Kidney (tissue), 22 donors: ENCODE measurements at places on chromosomes 1 and 21.
A peak's percentile ranks its signal among the peaks of the same experiment; 100 is the strongest.

DNA sequence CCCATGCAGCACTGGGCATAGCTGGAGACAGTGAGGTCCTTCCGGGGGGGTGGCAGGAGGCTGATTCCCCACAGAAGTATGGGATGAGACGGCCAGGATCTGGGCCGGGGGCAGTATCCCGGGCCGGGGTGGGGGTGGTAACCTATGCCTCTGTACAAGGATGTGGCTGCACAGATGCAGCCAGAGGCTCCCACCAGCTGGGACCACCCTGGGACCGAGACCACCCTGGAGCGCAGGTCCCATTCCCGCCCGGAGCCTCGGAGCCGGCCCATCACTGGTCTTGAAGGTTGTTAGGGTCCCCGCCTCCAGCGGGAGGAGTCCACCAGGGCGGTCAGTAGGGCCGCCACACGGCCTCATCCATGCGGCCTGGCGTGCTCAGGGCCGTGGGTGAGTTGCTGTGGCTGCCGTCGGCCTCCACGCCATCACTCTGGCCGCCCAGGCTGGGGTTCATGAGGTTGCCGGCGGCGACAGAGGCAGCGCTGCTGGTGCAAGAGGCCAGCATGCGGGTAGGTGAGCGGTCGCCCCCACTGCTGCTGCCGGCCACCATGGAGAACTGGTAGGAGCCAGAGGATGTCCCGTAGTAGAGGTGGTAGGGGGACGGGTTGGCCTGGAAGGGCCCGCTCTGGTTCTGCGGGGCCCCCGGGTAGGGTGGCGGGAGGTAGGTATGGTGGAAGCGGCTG lies 28.1 kb downstream of the RUNX3 start:
- DNase-seq = peak; percentile 28

DNA sequence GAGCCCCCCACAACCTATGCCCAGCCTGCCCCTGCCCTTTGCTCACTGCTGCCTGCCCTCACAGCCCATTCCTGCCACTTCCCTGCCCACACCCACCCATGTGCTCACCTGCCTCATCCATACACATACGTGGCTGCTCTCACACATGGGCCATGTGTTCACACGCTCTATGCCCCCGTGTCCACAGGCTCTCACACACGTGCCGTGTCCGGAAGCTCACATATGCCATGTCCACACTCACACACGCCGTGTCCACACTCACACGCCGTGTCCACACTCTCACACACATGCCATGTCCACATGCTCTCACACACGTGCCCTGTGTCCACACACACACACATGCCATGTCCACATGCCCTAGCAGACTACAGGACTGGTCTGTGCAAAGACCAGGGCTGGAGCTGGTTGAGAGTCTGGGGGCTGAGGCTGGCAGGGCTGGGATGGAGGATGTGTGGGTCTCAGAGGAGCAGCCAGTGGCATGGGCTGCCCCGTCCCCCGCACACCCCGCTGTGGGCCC lies 583 bp upstream of the RNF223 start:
- DNase-seq = no peak

DNA sequence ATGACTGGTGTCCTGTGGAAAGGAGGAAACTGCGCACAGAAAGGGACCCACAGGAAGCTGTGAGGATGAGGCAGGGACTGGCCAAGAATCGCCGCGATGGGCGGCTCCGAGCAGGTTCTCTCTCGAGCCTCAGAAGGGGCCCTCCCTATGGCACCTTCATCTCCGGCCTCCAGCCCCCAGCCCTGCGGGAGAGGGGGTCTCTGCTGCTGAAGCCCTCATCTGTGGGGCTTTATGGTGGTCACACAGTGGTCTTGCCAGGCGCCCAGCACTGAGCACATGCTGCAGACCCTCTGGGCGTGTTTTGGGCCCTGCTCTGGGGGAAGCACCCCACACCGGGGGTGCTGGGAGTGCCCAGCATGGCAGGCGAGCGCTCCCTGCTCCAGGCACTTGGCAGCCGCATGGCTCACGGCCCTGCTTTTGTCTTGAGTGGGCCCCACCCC lies 86.6 kb upstream of the ACTRT2 start:
- DNase-seq = no peak

- no peak for DNase-seq
Observed at GRCh38 chr1:234994436-234995295, 134.0 kb downstream of the TOMM20 start.

DNA sequence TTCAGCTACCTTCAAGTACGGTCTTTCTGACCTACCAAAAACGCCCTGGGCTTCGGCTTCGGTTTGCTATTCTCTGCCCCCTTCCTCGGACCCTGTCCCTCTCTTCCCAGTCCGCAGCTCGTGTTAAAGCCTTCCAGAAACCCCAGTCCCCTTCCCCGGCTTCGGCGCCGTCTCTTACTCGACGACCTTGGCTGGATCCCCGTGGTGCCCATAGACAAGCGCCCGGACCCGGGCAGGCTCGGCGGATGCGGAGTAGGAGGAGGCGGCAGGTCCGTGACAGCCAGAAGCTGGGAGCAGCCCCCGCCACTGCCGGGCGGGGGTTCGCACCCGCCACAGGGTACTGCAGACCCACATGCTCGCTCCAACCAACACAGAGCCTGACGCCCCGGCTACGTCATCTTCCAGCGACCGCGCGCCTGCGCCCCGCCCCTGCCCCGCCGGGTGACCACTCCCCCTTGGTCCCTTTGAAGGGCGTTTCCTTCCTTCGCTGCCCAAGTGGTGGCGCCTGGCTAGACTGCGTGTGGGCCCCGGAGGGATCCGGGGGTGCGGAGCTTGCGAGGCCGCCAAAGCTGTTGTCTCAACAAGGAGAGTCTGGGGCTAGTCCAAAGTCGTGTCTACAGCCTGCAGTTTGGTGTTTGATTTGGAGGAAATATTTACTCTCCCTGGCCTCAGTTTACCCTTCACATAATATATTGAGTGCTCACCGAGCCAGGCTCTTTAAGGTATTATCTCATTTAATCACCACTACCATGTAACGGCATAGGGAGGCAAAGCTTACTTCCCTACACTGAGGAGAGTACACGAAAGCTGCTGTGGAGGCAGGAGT lies at the start of gene MECR:
Gene MECR, minus strand, starts transcription at position 382 of the 826 bp plus-strand sequence. Its CDS starts 28 bp downstream, at position 354.
- DNase-seq = peak; percentile 97

GRCh38 chr1:184283999-184284398 lies 102.8 kb upstream of the C1orf21 start:
- no peak for DNase-seq
